Stimulated activated CD4-positive, alpha-beta T cell treated with anti-CD3 and anti-CD28 coated beads, Interleukin-1b, Interleukin-23, amount 100 ng/mL, for 1 hour (primary cell): ENCODE measurements at places on chromosomes 7 and 10.

DNA sequence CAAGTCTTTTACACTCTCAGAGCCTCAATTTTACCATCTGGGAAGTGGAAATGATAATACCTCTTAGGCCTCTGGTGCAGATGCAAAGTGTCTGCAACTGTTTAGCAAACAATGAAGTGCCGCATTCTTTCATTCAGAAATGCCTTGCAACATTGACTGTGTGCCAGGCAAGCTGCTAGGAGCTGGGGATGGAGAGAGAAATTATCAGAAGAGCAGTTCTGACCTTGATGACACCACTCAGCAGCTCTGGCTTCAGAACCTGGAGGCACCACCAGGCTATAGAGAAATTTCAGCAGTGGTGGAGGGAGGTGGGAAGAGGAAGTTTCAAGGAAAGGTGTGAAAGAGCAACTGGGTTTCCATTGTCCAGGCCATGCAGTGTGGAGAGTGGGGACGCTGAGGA, 78.1 kb upstream of the HABP2 start:
- no peak for DNase-seq

DNA sequence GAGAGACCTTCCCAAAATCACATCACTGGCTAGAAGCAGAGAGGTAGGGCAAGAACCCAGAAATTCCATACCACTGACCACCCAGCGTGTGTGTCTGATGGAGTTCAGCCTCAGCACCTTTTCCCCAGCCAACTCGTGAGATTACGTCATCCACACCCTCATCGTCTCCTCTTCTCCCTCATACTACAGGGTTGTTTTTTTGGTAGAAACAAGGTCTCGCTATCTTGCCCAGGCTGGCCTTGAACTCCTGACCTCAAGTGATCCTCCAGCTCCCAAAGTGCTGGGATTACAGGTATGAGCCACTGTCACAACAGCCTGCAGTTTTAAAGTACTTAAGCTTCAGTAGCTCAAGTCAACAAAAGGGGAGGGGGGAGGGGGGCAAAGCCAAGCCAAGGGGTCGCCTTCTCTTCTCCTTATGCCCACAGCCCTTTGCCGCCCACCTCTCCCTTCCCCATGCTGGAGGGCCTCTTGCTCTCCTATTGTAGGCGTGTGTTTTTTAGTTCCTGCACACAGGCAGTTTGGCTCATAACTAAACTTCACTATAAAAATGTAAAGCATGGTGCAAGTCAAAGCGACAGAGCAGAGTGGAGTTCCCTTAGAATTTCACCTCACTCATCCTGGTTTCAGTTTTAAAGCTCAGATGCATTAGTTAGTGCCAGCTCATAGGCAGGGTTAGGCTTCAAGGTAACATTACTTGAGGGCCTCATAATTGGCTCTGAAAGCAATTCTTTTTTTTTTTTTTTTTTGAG, 5.2 kb upstream of the PRDX3 start:
- DNase-seq: no peak

DNA sequence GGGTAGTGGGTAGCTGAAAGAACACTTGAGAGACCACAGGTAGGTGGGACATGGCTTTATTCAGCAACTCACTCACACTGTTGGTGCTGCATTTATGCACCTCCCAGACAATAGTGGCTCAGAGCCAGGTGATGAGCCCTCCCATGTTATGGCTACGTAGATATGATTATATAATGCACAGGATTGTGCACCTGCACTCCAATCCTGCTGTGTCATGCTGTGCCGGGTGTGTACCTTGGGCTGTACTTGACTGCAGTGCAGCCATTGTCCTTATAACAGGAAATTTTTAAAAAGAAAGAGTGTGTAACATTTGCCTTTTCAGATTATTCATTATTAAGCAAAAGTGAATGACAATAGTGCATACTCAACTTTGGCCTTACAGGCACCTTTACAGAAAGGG, 366.1 kb upstream of the BMPER start:
- no peak for DNase-seq

GRCh38 chr10:32190890-32191491, 134.8 kb upstream of the KIF5B start:
- no peak for DNase-seq
